ENCODE measurements at places on chromosomes 3 and 15.

DNA sequence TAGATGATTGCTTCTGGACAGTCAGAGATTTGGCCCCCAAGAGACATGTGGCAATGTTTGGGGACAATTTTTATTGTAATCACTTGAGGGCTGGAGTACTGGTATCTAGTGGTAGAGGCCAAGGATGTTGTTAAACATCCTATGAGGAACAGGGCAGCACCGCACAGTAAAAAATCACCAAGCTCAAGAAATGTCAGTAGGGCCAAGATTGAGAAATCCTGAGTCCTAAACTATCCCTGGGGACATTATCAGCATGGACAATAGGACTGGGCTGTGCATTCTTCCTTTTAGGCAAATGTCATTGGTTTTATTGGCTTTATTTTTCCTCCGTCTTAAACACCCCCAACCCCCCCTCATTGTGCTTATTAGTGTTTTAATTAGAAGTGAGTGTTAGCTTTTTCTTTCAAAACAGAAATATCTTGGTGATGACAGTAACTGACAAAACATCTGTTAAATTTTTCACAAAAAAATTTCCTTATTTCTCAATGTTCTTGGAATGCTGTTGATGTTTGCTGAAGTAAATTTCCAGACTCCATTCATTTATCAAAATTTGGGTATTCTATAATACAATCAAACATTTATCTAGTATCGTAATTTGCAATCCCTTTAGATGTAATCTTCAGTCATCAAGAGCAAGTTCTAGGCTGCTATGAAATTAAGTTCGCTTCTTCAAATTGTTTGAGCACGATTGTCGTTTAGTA, 944.4 kb downstream of the VGLL3 start:
- DNase-seq, result no peak

DNA sequence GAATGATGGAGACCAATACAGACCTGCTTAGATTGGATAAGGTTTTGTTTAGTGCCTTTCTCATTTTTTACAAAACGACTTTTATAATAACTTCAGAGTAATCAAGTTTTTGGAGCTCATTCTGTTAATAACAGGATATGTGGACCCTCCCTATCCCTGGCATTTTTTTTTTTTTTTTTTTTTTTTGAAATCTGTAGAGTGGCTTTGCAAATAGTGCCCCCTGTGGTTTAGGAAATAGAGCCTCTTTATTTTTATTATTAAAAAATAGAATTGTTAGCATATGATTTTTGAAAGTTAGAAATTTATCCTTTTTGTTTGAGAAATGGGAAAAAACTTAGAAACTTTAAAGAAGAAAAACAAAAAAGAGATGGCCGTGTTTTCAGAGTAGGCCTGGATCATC, 11.4 kb downstream of the SKIL start:
- DNase-seq, result no peak

GRCh38 chr15:82851981-82852511, 42.6 kb downstream of the WHAMM start:
- no peak for DNase-seq

- DNase-seq, result no peak
Measured at GRCh38 chr3:66041116-66041515, 2.4 kb upstream of the MAGI1 start.

- DNase-seq, result peak; percentile 15
Measured at GRCh38 chr3:43879166-43879565, 188.4 kb downstream of the ABHD5 start.

DNA sequence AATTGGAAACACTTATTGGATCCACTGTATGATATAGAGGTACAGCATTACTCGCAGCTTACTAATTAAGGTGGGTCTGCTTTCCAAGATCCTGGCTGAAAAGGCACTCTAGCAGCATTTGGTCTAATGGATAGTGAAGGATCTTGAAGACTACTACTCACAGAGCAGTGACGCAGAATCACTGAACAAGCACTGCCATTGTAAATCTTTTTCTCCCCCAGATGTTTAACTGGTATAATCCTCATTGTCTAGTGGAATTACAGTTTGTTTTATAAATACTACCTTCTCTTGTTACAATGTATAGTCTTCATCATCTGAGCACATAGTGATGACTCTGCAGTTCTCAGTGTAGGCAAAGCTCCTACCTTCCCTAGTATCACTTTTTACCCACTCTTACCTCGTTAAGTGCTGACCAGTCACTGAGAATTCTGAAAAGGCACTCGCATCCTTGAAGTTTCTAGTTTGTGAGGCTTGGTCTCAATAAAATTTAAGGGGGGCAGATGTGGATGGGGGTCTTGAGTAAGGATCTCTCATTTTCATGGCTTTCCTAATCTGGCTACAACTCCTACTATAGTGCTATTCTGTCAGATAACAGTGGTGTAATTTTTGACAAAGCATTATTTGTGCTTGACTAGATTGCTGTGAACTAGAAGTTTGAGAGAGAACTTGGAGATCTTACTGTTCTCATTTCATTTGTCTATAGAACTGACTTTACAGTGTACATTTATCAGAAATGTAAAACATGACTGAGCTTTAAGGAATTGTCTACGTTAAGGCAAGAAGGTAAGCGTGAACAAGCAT, 23.2 kb downstream of the MAPK6 start:
- DNase-seq, result no peak

GRCh38 chr3:45043728-45044299, 17.7 kb downstream of the CLEC3B start:
- DNase-seq, result no peak

DNA sequence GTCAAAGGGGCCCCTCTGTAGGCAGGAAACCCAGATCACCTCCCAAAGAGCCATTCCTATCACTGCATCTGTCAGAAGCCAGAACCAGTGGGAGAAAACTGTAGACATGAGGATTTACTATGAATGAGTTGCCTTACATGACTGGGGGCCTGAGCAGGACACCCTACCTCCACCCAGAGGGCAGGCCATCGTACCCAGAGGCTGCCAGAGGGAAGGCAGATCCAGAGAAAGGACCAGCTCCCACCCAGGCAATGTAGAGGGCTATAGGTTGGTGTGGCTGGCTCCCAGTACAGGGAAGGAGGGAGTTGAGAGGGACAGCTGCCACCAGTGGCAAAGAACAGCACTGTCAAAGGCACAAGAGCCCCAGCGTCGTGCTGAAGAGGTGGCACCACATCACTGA, 233.2 kb downstream of the OCA2 start:
- no peak for DNase-seq

- DNase-seq, result no peak
Measured at GRCh38 chr15:64824929-64825430, 467 bp downstream of the PIF1 start.

- DNase-seq, result no peak
Measured at GRCh38 chr15:39556461-39556860, 24.4 kb upstream of the THBS1 start.

DNA sequence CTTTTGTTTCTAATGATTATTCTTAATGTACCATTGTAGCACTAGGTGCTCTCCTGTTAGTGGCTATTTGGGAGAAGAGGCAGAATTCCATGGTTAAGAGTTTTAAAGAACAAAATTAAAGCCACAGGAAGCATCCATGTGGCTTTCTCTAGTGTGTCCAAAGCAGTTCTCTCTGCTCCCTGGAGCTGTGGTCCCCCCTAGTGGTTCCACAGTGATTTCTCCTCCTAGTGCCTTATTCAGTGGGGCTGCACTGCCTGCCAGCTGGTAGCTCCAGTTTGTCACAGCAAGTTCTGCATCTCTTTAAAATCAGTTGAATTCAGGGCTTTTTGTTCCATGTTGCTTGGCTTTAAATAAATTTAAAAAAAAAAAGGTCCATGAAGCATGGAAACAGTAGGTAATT, 39.6 kb upstream of the FAM98B start:
- no peak for DNase-seq

DNA sequence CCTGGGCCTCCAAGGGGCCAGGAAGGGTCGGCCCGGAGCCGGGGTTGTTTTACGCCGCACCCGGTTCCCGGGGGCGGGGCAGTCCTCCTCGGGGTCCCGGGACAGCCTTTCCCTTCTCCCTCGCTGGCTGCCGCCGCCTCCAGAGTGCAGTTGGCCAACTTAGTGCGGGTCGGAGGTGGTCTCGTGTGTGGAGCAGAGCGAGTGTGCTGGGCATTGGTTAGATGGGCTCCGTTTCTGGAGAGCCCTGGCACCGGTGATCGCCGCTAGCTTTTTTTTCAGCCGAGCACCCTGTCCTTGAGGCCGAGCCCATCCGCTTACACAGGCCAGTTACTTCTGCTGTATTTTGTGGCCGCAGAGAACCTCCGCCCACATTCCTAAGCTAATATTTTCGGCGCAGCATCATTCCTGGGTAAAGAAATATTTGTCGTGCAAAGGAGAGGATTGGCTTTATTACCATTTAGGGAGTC, 585 bp downstream of the KIF23 start:
- DNase-seq, result no peak

GRCh38 chr3:177538750-177539730, 341.8 kb upstream of the TBL1XR1 start:
- no peak for DNase-seq

- no peak for DNase-seq
Measured at GRCh38 chr3:188274249-188274915, 120.4 kb downstream of the LPP start.

GRCh38 chr15:26628879-26629529, 143.9 kb downstream of the GABRB3 start:
- no peak for DNase-seq

GRCh38 chr3:132265488-132265887, 51.7 kb upstream of the ACP3 start:
- DNase-seq, result no peak

DNA sequence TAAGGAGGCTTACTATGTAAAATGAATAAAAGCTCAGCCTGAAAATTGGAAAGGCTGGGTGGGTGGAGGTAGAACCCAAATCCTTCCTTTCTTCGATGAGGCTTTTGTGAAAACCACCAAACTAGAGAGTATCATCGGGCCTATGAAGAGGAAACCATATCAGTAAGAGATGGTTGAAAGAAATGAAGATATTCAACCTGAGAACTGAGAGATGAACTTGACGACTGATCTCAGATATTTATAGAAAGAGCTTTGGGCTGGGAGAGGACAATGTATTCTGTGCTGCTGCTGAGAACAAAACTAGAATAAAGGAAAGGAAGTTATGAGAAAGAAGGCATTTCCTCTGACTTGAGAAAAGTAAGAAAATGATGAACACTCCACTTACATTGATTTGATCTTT, 236.6 kb downstream of the KCNH8 start:
- no peak for DNase-seq

- DNase-seq, result no peak
Measured at GRCh38 chr3:157741607-157742006, 238.4 kb upstream of the VEPH1 start.

DNA sequence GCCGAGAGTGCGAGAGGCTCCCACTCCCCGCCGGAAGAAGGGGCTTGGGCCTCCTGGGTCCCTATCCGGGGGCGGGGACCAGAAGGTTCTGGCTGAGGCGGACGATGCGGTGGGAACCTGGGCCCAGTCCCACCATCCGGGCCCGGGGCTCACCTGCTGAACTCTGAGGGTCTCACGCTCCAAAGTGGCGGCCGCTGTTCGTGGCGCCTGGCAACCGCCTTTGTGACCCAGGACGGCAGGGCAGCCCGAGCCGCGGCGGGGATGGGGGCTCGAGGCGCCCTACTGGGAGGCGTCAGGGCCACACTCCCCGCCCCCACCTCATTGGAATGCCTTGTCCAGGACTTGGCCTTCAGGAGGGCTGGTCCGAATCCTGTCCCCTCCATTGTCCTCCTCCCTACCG, at the start of gene FANCD2OS:
Gene FANCD2OS (minus strand): TSS at position 165 of the 400 bp plus-strand sequence. CDS start 3,481 bp downstream, outside the sequence.
- DNase-seq, result no peak

GRCh38 chr15:92277776-92278175, 115.9 kb upstream of the ST8SIA2 start:
- DNase-seq, result no peak

GRCh38 chr3:83002869-83003445, 1241.5 kb upstream of the GBE1 start:
- no peak for DNase-seq

DNA sequence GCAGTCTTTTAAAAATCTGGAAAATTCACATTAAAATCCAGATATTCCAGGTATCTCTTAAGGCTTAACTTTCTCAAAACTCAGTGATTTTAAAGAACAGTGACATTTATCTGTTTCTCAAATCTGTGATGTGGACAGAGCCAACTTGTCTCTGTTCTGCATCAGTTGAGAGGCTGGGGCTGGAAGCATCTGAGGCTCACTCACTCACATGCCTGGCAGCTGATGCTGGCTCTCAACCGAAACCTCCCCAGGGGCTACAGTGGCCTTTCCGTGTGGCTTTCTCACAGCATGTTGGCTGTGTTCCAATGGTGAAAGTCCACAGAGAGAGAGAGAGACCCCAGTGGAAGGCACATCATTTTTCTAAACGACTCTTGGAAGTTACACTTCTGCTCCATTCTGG, 53.5 kb downstream of the CEMIP start:
- no peak for DNase-seq

GRCh38 chr3:65676580-65676979, 362.1 kb downstream of the MAGI1 start:
- no peak for DNase-seq

DNA sequence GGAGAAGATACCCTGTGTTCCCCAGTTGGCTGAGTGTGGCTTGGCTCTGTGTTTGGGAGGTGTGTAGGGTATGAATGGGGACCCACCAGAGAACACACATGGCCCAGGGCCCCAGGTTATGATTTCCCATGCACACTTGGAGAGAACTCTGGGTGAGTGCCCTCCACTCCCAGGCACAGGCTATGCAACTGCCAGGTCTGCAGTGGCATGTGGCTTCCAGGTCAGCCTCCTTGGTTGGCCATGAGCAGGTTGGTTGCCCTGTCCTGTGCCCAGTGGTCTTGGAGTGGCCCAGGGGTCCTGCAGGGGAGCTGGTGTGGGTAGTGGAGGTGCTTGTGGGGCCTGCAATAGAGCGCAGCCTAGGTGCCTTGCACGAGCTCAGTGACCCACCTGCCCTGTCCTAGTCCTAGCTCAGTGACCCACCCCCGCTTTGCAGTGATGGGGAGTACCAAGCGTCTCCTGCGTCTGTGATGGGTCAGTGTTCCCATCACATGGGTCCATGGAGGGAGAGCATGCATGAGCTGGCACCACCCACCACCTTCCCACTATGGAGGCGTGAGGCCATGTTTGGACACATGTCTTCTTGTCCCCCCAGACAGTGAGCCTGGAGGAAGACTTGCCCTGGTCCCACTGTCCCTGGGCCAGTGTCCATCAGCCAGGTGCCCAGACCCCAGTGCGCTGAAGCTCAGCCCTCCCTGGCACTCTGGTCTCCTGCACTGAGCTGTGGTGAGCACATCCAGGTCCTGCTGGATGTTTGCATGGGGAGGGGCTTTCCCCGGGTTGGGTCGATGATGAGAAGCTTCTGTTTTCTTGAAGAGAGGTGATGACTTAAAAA, 217.3 kb downstream of the SNRPN start:
- no peak for DNase-seq

DNA sequence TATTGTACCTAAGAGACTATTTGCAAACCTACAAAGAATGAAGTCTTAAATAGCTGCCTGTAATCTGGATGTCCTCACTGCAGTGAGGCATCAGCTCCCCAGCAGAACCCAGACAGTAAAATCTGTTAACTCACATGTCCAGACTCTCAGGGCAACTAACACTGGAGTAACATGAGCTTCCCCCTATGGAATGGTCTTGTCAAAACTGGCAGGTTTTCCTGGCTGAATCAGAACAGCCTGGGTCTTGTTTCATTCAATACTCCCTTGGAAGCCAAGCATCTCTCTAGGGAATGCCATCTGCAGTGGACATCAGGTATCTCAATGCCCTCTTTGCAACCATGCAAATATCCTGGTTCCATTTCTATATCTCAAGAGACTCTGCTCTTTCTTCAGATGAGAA, 24.4 kb downstream of the PTPN9 start:
- no peak for DNase-seq

GRCh38 chr15:68078365-68078764, 24.2 kb downstream of the PIAS1 start:
- DNase-seq, result no peak

- peak; percentile 28 for DNase-seq
Measured at GRCh38 chr3:47989981-47990440, 26.2 kb downstream of the MAP4 start.

GRCh38 chr15:73902121-73903020, 23.9 kb upstream of the LOXL1 start:
- DNase-seq, result no peak

Measured in GM18507 (cell line).